ENCODE measurements at places on chromosomes 2 and 18.

- DNase-seq: no peak
Observed at GRCh38 chr2:67663776-67664175, 266.6 kb downstream of the ETAA1 start.

- no peak for DNase-seq
Observed at GRCh38 chr2:121705958-121706357, 30.7 kb downstream of the NIFK start.

DNA sequence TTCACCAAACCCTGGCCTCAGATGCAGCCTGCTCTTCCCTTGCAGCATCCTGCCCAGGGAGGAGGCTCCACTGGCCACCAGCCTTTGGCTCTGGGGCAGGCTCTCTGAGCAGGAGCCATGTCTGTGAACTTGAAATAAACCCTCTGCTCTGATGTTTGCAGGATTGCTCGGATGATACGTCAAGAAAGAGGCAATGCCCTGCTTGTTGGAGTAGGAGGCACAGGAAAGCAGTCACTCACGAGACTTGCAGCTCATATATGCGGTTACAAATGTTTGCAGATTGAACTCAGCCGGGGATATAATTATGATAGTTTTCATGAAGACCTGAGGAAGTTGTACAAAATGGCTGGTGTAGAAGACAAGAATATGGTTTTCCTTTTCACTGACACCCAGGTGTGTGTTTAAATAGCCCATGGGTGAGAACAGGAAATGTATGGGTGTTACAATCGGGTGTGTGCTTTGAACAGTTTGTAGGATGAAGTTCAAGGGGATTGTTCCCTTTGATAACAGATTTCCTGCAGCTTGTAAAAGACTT lies 177.9 kb downstream of the DNAH6 start:
- peak; percentile 65 for DNase-seq

DNA sequence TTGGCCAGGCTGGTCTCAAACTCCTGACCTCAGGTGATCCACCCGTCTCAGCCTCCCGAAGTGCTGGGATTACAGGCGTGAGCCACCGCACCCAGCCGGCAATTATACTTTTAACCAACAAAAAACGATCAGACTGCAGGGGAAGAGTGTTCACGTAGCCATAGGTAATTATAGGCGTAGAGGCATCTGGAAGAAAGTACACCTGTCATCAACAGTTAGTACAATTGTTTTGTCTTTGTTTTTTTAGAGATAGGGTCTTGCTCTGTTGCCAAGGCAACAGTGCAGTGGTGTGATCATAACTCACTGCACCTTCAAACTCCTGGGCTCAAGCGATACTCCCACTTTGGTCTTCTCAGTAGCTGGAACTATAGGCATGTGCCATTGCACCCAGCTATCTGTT lies 20.0 kb downstream of the ST3GAL5 start:
- peak; percentile 37 for DNase-seq

DNA sequence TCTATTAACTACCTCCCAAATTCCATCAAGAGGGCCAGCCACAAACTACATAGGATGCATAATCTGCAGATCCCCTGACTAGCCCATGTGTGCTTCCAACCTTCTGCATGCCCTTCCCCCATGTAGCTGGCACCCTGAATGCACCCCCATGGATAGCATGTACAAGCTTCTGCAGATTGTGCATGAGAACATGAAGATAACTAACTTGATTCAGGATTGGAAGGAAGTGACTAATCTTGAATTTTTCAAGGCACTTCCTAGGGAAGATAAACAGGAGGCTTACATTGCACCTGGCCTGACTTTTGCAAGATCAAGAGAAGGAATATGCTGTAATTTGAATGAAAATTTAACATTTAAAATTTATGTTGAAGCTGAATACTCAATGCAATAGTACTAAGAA lies 66.7 kb downstream of the CDC42EP3 start:
- no peak for DNase-seq

GRCh38 chr2:78615956-78616355 lies 409.5 kb upstream of the REG3G start:
- no peak for DNase-seq

GRCh38 chr2:26179446-26179913 lies 6.6 kb downstream of the GAREM2 start:
- DNase-seq: no peak

DNA sequence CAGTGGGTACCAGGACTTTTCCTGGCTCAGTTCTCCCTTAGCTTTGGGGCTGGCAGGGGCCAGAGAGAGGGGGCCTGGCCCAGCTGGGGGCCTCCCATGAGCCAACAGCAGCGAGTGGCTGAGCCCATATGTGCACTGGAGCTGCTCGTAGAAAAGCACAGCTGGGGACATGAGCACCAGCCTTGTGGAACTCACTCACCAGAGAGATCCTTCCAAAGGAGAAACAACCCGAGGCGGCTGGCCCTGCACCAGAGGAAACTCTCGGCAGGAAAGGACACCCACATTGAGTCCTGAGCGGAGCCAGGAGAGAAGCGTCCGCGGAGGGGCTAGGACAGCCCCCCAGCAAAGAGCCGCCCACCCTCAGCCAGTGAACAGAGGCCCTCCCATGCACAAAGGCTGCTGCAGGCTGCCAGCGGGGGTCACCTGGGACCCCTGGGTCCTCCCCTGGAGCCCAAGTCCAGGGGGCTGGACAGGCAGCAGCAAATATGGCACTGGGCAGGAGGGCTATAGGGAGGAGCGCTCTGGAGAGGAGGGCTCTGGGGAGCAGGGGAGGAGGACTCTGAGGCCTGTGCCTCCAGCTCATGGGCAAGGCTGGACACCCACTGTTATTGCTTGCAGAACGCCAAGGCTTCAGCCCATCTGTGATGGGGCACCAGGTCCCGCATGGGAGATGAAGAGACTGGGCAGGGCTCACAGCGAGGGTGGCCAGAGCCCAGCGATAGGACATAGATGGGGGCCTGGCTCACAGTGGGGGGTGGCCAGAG lies 42.1 kb upstream of the SNED1 start:
- no peak for DNase-seq

DNA sequence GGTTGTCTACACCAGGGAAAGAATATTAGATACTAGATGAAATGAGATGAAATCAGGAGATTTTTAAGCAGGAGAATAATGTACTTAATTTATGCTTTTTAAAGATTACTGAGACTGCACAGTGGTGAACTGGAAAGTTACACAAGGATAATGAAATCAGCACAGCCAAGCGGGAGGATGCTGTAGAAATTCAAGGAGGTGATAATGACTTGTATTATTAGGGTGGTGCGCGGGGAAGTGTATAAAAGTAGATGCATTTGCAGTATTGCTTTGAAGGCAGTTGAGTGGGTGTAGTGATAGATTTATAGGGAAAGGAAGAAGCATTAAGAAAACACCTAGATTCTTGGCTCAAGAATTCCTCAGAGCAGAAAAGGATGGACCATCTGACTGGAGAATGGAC lies 359.5 kb upstream of the SPHKAP start:
- no peak for DNase-seq

- DNase-seq: no peak
Observed at GRCh38 chr2:239955989-239956817, 68.9 kb downstream of the NDUFA10 start.

GRCh38 chr2:88735853-88736252 lies 44.4 kb downstream of the RPIA start:
- no peak for DNase-seq

DNA sequence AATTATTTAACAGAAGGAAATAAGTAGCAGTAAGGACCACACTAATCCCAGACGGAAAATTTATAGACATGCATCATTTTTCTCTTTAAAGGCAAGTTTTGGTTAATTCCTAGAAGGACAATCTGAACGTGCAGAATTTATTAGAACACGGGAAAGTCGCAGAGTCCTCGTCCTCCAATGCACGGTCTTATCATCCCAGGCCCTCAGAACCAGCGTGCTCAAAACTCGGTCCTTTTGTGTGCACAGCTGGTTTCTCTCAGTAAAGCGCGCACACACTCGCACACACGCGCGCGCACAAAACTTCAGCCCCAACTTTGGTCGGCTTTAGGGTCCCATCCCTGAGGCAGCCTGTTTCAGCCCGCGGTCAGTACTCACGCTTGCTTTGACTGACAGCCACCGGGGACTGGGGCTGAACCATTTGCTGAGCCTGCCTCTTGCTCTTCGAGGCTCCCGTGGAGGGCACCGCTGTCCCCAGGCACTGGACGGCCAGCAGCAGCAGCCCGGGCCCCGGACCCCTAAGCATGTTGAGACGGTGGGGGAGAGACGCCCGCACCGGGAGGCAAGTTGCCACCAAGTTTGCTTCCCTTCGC lies 493 bp downstream of the FN1 start:
- peak; percentile 57 for DNase-seq

DNA sequence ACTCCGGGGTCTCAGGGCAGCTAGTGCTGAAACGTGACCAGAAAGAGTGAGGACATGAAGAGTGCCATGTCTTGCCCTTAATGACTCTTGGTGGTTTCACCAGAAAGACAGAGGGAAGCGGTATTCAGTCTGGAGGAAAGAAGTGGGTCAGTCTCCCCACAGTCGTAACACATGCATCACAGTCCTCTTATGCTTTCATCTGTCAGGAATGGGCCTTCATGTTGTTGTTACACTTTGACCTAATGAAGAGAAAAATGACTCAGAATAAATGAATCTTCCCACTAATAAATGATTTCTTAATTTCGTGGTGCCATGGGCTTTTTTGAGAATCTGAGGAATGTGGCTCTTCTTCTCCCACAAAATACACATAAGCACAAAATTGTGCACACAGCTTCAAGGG lies 103.2 kb downstream of the SLC8A1 start:
- no peak for DNase-seq

Measured in activated CD8-positive, alpha-beta memory T cell treated with anti-CD3 and anti-CD28 coated beads for 24 hours (primary cell).